ENCODE measurements at places on chromosomes 1 and 21. TPM values are rescaled to one million over a fixed set of nuclear protein-coding genes. Genes with fewer than 3 reads are reported as not detected.

- DNase-seq, result no peak
These were observed 343.6 kb downstream of the PTPRU start for GRCh38 chr1:29579821-29580425.

The KRTAP7-1 gene
- total RNA-seq, result not detected

DNA sequence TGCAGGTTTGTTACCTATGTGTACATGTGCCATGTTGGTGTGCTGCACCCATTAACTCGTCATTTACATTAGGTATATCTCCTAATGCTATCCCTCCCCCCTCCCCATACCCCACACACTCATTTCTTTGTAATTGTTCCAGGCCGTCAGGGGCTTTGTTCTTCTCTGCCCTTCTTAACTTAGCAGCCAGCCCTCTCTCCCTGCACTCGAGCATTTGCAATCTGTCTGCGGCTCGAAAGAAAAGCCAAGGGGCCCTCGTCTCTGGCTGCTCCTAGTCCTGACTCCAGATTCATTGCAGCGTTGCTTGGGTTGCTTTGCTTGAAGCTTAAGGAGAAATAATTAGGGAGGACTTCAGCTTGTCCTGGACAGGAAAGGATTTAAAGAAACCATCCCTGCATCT, 85.7 kb downstream of the ATP1A1 start:
- no peak for DNase-seq

The SDC3 gene
- 15.9 TPM for total RNA-seq

The FCGR1A gene
- not detected for total RNA-seq

- DNase-seq, result no peak
These were observed 27.7 kb downstream of the DNAJC11 start for GRCh38 chr1:6673816-6674398.

DNA sequence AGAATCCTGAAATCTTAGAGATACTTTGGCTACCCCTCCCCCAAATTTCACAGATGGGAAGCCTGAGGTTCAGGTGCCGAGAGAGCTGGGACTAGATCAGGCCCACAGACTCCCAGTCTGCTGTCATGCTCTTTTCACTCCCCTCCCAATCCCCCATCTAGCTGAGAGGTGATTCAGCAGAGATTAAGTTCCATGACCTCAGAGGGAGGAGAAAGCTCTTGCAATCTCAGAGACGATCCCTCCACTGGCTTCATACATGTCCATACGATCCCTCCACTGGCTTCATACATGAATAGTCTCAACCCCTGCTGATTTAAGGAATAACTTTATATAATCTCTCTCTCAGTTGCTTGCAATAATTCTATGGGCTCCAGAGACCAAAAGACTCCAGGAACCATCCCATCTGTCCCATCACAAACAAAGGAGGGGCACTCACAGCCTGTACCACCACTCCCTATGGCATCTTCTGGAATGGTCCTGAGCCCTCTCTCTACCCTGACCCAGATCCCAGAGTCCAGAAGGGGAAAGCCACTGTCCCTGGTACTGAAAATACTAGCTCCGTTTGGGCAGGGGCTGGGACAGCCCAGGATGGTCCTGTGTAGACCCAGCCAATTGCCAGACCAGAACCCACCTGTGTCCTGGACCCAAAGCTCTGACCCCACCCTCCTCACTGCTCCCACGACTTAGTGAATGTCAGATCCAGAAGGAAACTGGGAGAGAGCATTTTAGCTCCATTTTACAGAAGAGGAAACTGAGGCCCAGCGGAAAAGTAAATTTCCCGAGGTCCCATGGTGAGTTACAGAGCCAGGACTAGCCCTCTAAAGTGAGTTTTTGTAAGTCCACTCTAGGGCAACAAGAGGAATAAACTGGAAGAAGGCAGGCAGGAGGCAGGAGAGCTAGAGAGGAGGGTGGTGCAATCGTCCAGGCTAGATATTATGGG, 27.1 kb downstream of the RIMS3 start:
- no peak for DNase-seq

DNA sequence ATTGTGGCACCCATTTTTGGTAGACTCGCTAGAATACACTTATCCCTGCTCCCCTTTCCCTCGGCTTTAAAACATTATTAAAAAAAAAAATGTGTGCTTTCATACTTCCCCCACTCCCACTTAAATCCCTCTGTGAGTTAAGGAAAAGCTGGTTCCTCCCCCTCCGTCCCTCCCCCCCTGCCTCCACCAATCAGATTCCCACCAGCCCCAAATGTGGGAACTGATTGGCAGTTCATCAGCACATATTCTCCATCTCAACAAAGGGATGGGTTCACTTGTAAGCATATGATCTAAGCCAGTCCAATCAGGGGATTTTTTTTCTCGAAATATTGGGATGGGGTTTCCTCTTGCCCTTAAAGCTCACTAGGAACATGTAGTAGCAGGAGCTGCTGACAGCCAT, 10.8 kb upstream of the FYB2 start:
- DNase-seq, result no peak

DNA sequence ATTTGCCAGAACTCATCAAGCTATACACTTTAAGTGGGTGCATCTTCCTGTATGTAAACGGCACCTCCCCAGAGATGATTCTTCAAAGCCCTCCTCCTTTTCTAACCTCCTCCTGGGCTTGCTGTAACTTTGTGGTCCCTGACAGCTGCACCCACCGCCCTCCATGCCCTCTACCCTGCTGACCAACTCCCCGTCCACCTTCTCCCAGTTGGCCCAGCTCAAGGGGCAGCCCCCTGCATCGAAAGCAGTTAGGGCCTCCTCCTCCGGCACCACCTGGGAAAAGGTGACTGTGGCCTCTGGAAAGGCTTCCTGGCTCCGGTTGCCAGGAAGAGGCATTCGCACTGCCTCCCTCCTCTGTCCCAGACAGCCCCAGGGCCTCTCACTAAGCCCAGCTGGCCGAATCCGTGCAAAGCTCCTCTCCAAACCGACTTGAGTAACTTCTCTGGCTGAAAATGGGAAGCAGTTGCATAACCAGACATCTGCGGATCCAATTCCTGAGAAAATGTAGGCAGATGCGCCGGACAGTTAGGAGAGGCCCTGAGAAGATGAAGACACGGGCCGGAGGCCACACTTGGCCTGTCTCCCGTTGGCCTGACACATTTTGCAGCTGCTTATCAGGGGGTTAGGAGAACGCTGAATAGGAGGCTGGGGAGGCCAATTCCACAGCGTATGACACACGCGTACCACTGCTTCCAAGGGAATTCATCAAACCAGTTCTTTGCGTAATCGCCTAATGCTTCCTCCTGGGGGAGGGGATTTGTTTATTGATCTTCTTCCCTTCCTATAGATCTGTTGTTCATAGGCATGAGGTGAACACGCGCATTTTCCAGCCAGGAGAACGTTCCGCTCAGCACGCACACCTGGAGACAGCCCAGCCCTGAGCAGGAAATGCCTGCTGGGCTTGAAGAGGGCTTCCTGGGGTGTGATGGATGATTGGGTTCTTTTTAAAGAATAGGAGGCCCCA, 48.7 kb upstream of the COL6A2 start:
- peak; percentile 95 for DNase-seq

DNA sequence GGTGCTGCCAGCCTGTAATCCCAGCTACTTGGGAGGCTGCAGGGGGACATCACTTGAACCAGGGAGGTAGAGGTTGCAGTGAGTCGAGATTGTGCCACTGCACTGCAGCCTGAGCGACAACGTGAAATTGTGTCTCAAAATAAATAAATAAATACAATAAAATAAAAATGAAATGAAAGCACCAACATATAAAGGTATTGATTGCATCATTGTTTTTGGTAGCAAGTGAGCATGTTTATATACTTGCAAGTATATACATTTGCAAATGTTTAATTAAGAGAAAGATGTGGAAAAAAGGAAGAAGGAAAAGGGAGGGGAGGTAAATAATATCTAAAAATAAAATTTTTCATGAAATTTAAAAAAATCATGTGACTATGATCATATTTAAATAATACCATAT, 32.8 kb upstream of the NRIP1 start:
- DNase-seq, result no peak

DNA sequence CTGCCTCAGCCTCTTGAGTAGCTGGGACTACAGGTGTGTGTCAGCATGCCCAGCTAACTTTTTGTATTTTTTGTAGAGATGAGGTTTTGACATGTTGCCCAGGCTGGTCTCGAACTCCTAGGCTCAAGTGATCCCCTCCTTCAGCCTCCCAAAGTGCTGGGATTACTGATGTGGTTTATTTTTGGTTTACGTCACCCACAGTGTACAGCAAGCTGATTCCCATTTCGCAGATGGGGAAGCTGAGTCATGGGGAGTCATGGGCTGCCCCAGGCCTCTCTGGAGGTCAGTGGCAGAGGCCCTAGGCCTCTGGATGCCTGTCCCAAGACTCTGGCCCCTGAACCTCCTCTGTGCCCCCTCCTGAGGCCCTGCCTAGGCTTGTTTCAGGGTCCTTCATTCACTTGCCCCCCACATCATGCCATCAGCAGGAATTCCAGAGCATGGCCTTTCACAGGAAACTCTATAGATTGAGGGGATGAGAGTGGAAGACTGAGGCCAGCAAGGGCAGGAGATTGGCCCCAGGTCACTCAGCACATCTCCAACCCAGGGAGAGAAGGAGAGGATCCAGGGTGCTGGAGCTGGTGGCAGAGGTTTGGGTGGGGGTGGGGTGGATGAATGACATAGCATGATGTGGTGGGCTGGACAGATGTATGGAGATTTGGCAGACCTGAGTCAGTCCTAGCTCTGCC, 266.0 kb downstream of the PTPRU start:
- no peak for DNase-seq

The DMBX1 gene
- total RNA-seq, result not detected

GRCh38 chr1:236023926-236024565, 40.8 kb downstream of the NID1 start:
- no peak for DNase-seq

GRCh38 chr21:16441789-16442188, 712.0 kb downstream of the USP25 start:
- DNase-seq, result no peak

- DNase-seq, result no peak
These were observed 20.1 kb downstream of the PPT1 start for GRCh38 chr1:40076895-40077312.

GRCh38 chr1:99808391-99809115, 41.6 kb upstream of the AGL start:
- no peak for DNase-seq

The MPZ gene
- total RNA-seq, result 1.7 TPM

The VAV3 gene
- 2.8 TPM for total RNA-seq

DNA sequence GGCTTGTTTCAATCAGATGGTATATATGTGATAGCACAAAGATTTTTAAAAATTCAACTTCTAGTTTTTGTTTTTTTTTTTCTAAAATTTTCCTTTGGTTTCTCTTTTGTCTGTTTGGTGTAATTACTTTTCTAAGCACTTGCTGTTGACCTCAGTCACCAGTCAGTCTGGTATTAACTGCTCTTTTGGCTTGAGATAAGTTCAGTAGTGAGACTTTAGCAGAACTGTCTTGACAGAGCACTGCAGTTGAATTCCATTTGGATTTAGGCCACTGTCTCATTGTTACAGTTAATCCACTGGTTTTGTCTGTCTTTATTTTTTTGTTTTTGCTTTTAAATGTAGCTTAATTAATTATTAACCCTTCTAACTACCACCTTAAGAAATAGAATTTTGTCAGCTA, 36.2 kb downstream of the OSBPL9 start:
- DNase-seq, result no peak

The AQP10 gene
- total RNA-seq, result not detected

The TMEM240 gene
- total RNA-seq, result 1.4 TPM

The KCNJ9 gene
- not detected for total RNA-seq

- DNase-seq, result no peak
These were observed 316.9 kb upstream of the SGIP1 start for GRCh38 chr1:66217021-66217420.

- no peak for DNase-seq
These were observed 57.7 kb downstream of the DMAP1 start for GRCh38 chr1:44270686-44271628.

DNA sequence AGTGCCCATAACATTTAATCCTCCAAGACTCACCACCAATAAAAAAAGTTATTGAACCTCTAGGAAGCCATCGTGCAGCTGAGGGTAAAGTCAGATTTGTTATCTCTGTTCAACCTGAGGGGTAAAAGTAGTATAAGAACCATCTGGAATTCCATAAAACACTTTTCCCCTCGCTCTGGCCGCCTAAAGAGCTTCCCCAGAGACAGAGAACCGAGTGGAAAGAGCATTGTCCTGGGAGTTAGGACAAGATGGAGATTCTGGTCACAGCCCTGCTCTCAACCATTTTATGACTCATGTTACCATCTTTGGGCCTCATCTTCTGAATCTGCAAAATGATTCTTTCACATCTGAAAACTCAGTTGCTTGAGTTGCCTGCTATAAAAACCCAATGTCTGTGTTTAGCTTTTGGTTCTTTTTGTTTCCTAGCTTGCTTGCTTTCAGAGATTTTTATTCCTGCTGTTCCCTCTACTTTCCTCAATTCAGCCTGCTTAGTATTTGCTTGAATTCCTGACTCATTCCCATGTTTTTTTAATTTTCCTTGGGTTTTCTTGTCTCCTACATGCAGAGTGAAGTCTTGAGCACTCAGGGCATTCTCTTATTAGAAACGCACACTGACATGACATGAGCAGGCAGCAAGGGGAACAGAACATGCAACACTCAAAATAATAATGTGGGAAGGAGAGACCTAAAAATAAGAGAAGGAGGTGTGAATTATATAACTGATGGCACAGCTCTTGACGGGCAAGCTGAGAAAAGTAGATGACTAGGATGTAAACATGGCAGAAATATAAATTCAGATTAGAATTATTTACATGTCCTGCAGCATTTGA, 1.7 kb downstream of the EPHX4 start:
- no peak for DNase-seq

GRCh38 chr1:70847013-70847412, 200.6 kb downstream of the PTGER3 start:
- DNase-seq, result no peak

- no peak for DNase-seq
These were observed 17.2 kb downstream of the CTNNBIP1 start for GRCh38 chr1:9892563-9893528.

DNA sequence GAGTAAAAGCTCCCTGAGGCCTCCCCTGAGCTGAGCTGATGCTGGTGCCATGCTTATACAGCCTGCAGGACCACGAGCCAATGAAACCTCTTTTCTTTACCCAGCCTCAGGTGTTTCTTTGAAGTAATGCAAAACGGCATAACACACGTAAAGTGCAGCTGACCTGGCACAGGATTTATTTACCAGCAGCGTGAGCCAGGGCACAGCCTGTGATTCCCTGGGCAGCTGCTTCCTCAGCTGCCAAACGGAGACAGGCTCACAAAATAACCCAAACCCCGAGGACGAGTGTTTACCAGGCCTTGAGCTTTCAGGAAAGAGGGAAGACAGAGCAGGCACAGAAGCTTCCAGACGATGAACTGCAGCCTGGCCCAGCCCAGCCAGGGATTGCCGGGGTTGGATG, 120.6 kb upstream of the ARHGEF16 start:
- DNase-seq, result no peak

The GPA33 gene
- total RNA-seq, result 1.5 TPM

GRCh38 chr1:245121523-245121922, 33.3 kb upstream of the KIF26B start:
- no peak for DNase-seq

The NBPF6 gene
- not detected for total RNA-seq

DNA sequence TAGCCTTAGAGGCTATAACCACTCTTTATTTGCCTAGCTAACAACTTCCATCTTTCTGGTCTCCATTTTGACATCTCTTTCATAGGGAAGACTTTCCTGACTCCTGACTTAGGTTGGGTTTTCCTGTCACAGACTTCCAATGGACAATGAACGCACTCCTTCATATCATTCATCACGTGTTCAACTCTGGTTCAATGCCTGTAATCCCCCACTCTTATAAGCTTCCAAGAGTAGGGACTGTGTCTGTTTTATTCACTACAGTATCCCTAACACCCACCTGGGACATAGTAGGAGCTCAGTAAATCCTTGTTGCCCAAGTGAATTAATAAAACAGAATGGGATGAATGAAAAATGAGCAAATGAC, 4.6 kb downstream of the SLAMF1 start:
- no peak for DNase-seq

Measured in right atrium auricular region (tissue), 2 donors.